ENCODE measurements at places on chromosomes 12 and 14.

GRCh38 chr12:7994731-7995205, 37.7 kb upstream of the FOXJ2 start:
- DNase-seq, result no peak

DNA sequence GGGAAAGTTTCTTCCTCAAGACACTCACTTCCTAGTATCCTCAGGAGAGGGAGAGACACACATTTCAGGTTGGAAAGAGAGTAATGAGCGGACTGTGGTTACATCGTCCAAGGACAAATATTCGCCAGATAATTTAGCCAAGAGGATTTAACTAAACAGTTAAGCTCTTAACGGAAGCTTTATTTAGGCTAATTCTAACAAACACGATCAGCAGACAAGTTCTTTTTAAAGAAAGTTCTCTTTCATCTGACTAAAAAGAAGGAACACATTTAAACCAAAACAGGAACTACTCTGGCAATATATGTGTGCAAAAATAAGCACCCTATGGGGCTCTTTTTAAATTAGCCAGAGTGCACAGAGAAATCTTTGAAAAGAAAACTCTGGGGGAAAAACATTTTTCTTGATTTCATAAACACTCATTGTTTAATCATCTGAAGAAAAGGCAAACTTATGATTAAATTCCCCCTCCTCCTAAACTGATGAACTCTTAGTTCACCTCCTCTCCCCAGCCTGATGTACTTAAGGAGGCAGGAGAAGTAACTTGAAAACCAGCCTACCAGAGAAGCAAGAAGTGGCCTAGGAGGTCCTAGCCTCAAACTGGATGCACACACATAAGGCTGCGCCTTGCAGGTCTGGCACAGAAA, 13.3 kb upstream of the BTG1 start:
- DNase-seq, result no peak

DNA sequence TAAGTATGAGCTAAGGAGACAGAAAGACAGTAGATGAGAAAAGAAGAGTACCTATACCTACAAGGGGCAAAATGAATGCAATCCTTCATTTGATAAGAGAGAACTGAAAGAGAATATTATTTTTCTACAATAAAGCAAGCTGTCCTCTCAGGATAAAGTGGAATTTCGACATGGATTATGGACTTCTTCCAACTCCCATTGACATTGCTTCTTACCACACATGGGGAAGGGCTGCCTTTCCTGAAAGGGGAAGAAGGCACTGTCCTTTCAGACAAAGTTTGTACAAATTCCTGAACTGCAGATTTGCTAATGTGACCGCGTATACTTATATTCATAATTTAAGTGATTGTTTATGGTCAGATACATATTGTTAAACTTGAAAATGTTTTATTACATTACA, 4.3 kb upstream of the HEBP1 start:
- DNase-seq, result no peak

- DNase-seq, result no peak
Measured at GRCh38 chr12:1616233-1617066, 12.6 kb upstream of the WNT5B start.

- DNase-seq, result no peak
Measured at GRCh38 chr14:100320157-100320856, 2.8 kb upstream of the SLC25A47 start.

GRCh38 chr14:24329736-24330135, 5.1 kb downstream of the ADCY4 start:
- no peak for DNase-seq

- DNase-seq, result no peak
Measured at GRCh38 chr14:95759941-95760340, 46.0 kb upstream of the TCL1A start.

GRCh38 chr14:80587096-80587724, 354.3 kb downstream of the CEP128 start:
- no peak for DNase-seq

DNA sequence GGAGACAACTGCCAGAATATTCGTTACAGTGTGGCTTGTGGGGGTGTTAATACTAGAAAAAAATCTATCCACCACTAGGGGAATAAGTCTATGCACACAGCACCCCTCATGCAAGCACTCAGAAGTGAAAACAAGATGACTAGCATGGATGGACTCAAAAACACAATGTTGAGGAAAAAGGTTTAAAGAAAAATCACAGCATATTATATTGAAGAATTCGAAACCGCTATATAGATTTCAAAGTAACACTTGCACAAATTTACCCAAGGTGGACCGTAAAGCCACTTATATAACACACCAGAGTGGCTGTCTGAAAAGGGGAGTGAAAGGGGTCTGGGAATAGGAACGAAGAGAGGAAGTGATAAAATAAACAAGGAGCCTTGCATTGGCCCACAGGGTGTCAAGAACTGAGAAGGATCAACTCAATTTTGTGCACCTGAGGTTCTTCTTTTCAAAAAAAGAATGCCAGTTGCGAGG, 544 bp downstream of the ABCD4 start:
- no peak for DNase-seq

DNA sequence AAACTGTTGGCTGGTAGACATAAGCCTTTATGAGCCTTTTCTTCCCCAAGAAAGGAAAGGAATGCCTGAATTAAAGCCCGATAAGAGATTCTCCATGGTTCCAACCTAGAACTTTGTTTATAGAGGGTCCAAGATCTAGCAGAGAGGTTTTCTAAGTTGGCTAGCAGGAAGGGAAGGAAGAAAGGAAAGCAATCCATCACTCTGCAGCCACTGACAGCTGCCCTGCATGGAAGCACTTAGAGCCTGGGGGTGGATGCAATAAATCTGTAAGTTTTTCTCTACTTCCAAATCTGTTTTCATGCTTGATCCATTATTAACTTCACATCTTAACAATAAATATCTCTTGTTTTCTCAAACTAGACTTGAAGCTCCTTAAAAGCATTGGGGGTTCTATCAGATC, 224.4 kb downstream of the KSR2 start:
- DNase-seq, result no peak
